ENCODE measurements at places on chromosomes 4 and X.

GRCh38 chrX:42505016-42505415, 272.9 kb downstream of the PPP1R2C start:
- DNase-seq, result peak; percentile 28

DNA sequence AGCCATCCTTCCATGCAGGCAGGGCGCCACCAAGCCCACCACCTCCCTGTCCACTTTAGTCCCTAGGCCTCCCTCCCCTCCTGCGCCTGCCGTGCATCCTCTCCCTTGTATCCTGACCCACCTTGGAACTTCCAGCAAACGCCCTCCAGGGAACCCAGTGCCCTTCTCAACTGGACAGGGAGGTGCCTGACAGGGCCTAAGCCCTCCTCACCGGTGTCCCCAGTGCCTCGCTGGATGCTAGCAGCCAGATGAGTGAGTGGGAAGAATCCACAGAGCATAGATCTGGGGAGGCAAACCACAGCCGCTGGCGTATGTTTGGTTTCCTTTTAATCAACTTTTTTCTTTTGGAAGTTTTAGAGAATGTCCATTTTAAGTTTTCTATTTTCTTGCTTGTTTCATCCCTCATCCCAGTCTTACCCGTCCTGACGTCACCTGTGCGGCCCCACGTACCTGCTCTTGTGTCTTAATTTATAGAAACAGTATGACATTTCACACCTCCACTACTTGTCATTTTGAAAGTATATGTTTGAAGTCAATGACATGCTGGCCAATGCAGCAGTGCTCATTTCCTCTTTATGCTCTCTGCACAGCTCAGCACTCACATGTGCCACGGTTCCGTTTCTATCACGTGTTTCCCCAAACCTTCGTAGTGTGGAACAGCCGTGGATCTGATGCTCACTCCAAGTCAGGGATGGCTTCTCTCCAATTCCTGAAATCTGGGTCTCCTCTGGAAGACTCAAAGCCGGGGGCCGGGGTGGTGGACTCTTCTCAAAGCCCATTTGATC, 3.4 kb upstream of the HMX1 start:
- no peak for DNase-seq

DNA sequence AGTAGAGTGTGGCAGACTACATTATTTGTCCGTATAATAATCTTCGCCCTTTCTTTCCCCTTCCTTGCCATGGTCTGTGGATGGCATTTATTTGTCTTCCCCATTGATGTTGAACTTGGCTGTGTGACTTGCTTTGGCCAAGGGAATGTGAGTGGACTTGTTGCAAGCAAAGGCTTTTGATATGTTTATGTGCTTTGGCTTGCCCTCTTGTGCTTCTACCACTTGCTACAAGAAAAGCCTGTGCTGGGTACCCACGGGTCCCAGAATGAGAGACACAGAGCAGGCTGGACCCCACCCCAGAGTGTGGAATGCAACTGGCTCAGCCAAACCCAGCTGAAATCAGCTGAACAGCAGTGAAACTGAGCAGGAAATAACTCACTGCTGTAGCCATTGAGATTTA, 63.0 kb downstream of the FAM184B start:
- DNase-seq, result no peak

DNA sequence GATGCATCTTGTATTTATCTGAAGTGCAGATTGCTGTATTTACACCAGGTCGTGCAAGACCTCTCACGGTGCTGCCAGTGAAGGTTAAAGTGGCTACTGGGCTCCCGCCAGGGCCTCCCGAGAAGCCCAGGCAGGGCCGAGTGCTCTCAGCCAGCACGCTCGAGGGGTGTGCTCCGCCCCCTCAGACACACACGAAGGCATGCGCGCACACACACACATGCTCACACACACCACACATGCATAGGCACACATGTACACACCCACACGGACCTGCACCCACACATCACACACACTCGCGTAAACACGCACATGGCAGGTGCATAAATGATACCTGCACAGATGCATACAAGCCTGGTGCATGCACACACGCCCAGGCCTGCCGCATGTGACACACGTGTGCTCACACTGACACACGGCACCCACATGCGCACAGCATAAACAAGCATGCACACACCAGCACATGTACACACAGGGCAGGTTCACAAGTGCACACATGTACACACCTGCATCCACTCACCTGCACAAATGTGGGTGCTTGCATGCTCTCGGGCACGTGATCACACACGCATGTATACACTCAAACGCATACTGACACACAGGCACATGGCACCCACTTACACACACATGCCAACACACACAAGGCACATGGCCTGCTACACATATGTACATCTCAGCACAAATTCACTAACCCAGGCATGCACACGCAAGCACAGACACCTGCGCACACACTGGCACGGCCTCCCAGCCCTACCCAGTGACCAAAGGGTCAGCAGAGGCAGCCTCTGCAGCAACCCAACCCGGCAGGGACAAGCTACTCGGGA, 71.6 kb downstream of the FAM53A start:
- DNase-seq, result no peak

DNA sequence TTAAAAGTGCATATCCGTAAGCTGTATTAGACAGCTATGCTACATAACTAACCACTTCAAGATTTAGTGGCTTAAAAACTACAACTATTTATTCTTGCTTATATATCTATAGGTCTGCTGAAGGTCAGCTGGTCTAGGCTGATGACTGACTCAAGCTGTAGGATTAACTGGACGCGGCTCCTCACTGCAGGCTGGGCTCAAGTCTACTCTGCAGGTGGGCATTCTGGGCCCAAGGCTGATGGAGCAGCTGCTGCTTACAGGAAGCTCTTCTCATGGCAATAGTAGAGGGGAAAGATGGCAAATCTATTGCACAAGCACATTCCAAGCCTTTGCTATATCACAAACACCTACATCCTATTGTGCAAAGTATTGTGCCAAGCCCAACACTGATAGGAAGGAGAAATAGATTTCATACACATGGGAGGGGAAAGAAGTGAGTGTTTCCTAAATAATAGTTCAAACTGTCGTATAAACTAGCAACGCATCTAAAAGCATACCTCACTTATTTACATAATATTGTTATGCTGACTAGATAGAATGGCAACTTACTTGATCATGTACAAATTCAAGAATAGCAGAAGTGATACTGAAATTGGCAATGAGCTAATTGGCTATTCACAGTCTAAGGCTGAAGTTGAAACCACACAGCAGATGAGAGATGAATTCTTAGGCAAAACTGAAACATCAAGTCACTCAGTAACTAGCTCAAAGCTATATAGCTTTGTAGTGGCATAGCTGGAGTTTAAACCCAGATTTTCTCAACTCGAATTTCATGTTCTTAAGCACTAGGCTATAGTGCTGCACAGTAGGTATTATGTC, 263.8 kb downstream of the NKX6-1 start:
- DNase-seq, result no peak

DNA sequence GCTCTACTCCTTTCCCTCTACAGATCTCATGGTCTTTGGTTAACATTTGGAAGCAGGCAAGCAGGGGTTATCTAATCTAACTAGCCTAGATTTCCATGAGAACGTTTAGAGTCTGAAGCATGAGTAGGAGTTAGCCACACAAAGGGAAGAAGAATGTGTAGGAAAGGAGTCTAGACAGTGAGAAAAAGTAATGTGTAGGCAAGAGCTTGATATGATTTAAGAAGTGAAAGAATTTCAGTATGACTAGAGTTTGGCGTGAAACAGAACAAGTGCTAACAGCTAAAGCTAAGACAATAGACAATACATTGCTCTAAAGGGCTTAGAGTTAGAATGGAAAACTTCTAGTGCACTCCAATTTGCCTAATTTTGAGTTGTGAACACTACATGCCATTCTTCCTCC, 10.8 kb downstream of the CXCL8 start:
- no peak for DNase-seq

DNA sequence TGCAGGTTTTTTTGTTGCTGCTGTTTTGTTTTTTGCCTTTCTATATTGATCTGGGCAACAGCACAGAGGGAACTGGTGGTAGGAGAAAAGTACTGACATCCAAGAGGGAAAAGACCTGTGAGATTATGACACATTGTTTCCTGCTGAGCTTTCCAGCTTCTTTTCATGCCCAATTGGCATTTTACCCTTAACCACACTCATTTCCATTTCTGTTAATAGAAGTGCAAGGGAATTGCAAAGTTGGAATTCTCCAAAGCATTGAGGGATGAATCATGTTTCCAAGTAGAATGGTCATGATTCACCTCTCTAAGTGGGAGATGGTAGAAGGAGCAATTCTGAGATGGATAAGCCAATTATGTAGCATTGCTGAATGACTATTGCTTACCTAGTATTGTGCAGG, 161.5 kb downstream of the PPARGC1A start:
- DNase-seq, result peak; percentile 48

GRCh38 chr4:38050560-38051350, 90.6 kb downstream of the PTTG2 start:
- DNase-seq, result no peak

DNA sequence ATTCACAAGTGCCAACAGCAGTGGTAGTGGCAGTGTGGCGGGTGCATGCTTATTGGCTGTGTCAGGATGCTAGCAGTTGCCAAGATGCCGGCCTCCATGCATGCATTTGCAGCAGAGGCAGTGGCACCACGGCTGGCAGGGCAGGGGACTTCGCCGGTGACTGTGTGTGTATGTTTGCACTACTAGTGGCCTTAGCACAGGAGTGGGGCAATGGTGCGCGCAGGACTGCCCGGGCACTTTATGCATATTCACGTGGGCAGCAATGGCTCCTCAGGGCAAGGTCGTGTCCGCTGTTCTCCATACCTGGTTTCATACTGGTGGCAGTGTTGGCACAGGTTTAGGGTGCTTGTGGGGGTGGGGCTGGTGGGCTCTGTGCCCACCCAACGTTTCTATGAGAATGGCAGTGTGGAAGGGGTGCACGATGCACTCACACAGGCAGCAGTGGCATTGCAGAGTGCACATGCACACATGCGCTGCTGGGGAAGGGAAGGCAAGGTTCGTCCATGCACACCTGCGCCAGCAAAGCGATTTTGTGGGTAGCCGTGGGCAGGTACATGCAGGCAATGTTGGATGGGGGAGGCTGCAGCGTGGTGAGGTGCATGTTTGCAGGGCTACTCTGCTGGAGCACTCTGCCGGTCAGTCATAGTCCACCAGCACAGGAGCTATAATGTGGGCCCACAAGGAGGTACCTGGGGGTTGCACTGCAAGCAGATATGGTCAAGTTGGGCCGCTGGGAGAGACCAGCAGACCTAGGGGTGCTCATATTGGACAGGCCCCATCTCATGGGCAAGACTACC, 338.9 kb upstream of the TECRL start:
- no peak for DNase-seq

DNA sequence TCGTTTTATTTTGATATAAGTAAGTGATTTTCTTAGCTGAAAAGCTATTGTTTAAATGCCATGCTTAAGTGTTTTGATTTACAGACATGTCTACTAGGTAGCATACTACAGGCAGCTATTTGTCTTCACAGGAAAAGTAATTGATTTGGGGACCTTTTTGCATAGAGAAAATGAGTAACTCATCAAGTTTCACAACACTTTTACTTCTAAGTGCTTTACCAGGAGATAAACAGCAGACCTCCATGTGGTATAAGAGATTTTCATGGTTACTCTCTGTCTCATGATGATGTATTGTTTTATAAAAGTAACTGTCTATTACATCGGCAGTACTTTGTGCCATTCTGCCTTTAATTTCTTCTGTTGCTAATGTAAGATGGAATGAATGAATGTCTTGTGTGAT, 28.7 kb downstream of the RBPJ start:
- no peak for DNase-seq

DNA sequence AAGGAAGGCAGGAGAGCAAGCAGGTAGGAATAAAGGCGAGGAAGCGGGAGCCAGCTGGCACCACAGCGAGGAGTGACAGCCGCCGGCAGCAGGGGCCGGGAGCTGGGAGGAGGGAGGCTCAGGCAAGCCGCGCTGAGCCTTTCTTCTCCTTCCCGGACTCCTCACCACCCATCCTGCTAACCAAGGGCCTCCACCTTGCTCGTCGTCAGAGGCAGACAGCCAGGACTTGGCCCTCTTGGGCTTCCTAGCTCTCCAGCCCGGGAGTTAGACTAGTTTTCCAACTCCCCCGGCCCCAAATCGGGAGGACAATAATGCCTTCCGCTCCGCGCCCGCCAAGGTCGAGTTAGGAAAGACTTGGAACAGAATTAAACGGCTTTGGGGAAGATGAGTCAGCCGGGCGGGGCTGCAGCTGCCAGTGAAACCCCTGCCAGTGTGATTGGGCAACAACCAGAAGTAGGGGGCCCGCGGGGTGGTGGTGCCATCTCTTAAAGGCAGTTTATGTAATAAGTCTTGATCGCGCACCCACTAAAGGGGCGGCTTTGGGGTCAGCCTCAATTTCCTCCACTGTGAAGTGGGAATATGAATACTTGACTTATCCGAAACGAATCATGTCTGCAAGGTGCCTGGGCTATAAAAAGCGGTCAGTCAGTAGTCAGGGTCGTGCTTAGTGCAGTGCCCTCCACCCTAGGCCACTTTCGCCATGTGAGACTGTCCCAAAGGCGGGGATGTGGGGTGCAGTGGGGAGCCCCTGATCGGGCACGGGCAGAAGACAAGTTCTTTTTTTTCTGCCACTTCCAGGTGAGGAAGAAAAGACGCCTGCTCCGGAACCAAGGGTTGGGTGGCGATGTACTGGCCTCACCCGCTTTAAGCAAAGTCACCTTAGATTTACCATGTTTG, 6.7 kb upstream of the HSD17B10 start:
- DNase-seq, result no peak

DNA sequence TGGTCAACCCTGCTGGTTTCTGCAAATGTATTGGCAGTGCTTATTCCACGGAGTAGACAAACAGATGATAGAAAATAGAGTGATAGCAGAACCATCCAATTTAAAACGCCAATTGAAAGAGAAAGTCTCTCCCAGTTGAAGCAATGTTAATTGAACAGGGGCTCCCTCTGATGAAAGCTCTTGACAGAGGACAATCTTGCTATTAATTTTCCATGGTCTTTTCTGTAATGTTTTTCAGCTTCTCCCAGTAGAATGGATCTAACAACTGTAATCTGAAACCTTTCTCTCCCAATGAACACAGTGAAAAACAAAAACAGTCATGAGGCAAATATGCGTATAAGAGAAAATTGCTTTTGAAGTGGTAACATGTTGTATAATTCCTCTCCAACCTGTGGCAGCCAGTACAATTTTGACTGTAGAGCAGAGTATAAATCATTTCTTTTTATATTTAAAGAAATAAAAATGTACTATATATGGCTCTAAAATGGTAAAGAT, 225.1 kb upstream of the GALNTL6 start:
- no peak for DNase-seq

DNA sequence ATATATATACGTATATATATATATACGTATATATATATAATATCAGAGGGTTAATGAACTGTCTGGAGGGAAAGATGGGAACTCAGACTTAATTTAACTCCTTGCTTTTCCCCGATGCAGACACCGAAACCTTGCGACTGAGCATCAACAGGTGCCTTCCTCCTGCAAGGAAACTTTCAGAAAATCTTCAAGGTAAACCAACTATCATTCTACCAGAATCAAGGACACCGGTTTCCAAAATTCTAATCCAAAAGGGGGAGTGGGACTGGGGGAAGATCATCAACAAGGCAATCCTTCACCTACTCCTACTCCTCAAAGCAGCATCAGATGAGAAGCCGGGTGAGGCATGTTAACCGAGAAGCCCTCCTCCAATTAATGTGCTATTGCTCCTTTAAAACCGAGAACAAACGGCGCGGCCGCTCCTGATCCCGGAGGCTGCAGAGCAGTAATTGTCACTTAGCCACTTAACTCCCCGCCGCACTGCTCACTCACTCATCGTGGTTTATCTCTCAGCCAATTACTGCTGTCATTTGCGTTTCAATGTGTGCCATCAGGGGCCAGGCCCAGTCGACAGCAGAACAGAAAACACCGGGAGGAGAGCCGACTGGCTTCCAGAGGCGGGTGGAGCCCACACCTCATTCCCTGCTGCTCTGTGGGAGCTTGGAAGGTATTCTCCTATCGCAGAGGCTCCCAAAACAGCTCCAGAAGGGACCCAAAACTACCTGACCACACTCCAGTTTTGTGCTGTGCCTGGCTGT, 61.7 kb downstream of the MAML3 start:
- peak; percentile 60 for DNase-seq

Data from NT2/D1 (cell line).